ENCODE measurements at places on chromosomes 4 and X.

- DNase-seq = no peak
Measured at GRCh38 chr4:23388699-23389395, 501.0 kb downstream of the PPARGC1A start.

GRCh38 chr4:79682161-79682560 lies 274.1 kb upstream of the GK2 start:
- DNase-seq = no peak

DNA sequence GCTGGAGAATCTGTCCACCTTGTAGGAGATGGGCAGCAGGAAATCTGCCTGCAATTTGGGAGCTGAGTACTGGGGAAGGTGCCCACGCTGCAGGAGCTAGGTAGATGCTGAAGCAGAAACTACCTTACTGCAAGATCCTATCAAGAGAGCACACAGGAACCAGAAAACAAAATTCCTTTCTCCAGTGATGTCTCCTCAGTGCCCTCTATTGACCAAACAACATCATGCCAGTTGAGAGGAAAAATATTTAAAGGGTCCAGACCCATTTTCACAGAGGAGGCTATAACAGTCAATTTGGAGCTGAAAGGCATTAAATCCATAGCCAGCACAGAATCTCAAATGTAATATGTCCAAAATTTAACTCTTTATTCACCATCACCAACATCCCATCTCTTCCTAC lies 406.8 kb downstream of the SLITRK2 start:
- DNase-seq = no peak

DNA sequence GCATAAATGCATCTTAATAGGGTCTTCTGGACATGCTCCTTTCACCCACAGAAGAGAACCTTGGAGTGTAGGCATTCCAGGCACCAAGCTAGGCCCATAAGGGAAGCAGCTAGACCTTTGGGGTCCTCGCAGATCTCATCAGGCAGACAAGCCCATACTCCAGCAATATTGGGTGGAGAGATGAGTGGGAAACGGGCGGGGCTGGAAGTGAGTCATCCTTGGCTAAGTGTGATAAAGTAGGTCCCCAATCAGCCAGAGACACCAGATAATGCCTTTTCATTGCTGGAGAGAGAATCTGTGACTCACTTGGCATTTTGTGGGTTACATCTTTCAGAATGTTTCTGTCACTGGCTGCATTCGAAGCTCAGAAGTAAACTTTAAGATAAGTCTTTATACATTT lies 133.3 kb upstream of the MBNL3 start:
- no peak for DNase-seq

- DNase-seq = peak; percentile 86
Measured at GRCh38 chr4:186624951-186625350, 69.6 kb upstream of the MTNR1A start.
